Skeletal muscle tissue (tissue), 5 donors: ENCODE measurements at places on chromosomes 6 and 20. TPM values are rescaled to one million over a fixed set of nuclear protein-coding genes. Genes with fewer than 3 reads are reported as not detected.

Gene TRDN
- 73.1 TPM for total RNA-seq

Gene PAK5
- under 0.01 TPM for total RNA-seq

Gene OR2J3
- not detected for total RNA-seq

Gene HTR1E
- total RNA-seq = not detected

Gene UBE2J1
- total RNA-seq = 28.2 TPM

Gene CRISP2
- total RNA-seq = not detected

Gene HNF4A
- not detected for total RNA-seq

Gene LINC00237
- 0.52 TPM for total RNA-seq

Gene FBXO5
- total RNA-seq = 4.7 TPM

Gene ZNF311
- total RNA-seq = 1.6 TPM

Gene TINAG
- 0.52 TPM for total RNA-seq

Gene FRK
- 1.6 TPM for total RNA-seq

Gene KCNK16
- total RNA-seq = not detected

Gene FILIP1
- 19.3 TPM for total RNA-seq

Gene HLA-DPB1
- 9.9 TPM for total RNA-seq

Gene PPP1R14C
- total RNA-seq = 14.1 TPM

Gene ACTR5
- total RNA-seq = 7.3 TPM

Gene SLC12A5
- total RNA-seq = not detected

Gene PRSS35
- total RNA-seq = 29.7 TPM

Gene CDC25B
- 28.7 TPM for total RNA-seq

Gene LTB
- 2.1 TPM for total RNA-seq

Gene SYCP2
- total RNA-seq = 3.7 TPM

Gene TSBP1
- not detected for total RNA-seq

Gene ROS1
- total RNA-seq = under 0.01 TPM

Gene RAET1L
- not detected for total RNA-seq

Gene CNBD2
- 5.2 TPM for total RNA-seq

Gene TULP1
- 0.52 TPM for total RNA-seq

Gene CRNKL1
- 38.1 TPM for total RNA-seq

Gene ZFP57
- total RNA-seq = not detected

Gene TRIM40
- not detected for total RNA-seq

Gene SASH1
- total RNA-seq = 85.1 TPM

Gene GSTA2
- total RNA-seq = under 0.01 TPM

Gene ZMYND8
- total RNA-seq = 13.6 TPM

Gene ACTL10
- 1.0 TPM for total RNA-seq

Gene JPH2
- total RNA-seq = 85.1 TPM

Gene GJA10
- not detected for total RNA-seq

Gene CALHM6
- total RNA-seq = 8.9 TPM

Gene EFCAB8
- not detected for total RNA-seq

Gene MCHR2
- total RNA-seq = not detected

Gene SOBP
- 20.4 TPM for total RNA-seq

Gene SLC17A2
- not detected for total RNA-seq

Gene IFNGR1
- 67.3 TPM for total RNA-seq

Gene CASS4
- 3.7 TPM for total RNA-seq

Gene TMEM217
- under 0.01 TPM for total RNA-seq

Gene NSFL1C
- 28.7 TPM for total RNA-seq
